ENCODE measurements at places on chromosomes 2 and 18.

- no peak for DNase-seq
Observed at GRCh38 chr18:14978962-14979535, 231.1 kb downstream of the ANKRD30B start.

- no peak for DNase-seq
Observed at GRCh38 chr2:34602262-34602661, 1003.2 kb upstream of the FAM98A start.

GRCh38 chr2:191376981-191377629 lies 131.9 kb downstream of the MYO1B start:
- DNase-seq: no peak

GRCh38 chr2:21910832-21911507 lies 787.2 kb downstream of the TDRD15 start:
- DNase-seq: no peak

DNA sequence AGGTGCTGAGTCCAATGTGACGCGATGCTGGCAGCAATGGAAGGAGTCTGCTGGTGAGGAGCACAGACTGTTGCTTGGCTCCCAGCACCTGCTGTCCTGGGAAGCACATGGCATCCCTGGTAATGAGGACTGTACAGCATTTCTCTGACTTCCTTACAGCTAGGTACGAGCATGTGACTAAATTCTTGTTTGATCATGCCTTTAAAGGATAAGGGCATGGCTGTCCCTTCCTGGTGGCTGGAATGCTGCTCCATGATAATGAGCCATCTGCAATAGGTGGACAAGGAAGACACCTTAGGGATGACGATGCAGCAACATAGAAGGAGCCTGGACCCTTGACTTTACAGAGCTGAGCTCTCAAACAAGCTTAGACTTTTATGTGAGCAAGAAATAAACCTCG lies 278.0 kb upstream of the SPRED2 start:
- no peak for DNase-seq

- no peak for DNase-seq
Observed at GRCh38 chr2:46706264-46706983, 209.2 kb downstream of the MCFD2 start.

- no peak for DNase-seq
Observed at GRCh38 chr18:53864770-53865169, 359.7 kb downstream of the MBD2 start.

- no peak for DNase-seq
Observed at GRCh38 chr18:50154420-50154819, 40.5 kb downstream of the MYO5B start.

DNA sequence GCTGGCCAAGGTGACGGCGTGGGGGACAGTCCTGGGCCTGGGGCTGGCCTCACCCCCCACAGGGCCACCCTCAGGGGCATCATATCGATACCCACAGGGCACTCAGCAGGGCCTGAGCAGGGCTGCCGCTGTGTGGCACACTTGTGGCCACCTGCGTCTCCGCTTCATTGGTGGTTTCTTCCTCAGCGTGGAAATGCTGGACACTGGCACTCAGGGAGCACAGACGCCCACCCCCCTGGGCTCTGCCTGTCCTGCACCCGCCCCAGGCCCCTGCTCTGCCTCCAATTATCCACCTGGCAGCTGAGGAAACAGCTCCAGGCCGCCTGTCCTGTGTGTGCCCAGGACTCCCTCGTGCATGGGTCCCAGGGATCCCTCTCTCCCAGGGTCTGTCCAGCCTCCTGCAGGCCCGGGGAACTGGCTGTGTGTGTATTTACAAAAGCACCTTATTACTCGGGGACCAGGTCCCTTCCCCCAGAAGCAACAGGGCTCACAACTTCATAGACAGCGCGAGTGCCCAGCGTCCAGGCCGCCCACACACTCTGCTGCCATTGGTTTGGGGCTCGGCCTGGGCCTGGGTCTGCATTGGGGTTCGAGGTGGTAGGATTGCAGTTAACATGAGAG lies 13.1 kb downstream of the CROCC2 start:
- no peak for DNase-seq
